Fibroblast of the aortic adventitia (primary cell): ENCODE measurements at places on chromosomes 1 and 21. TPM values are rescaled to one million over a fixed set of nuclear protein-coding genes. Genes with fewer than 3 reads are reported as not detected.

Gene CHI3L1
- 3.0 and 5.5 TPM in 2 replicates for total RNA-seq

Gene OR10Z1
- total RNA-seq = not detected in 2 replicates

Gene GOLPH3L
- total RNA-seq = 12.8 and 30.1 TPM in 2 replicates

Gene ASAP3
- total RNA-seq = 46.9 and 65.3 TPM in 2 replicates

Gene KCNE1
- 0.09 and 0.74 TPM in 2 replicates for total RNA-seq

Gene HLX
- 4.1 and 25.4 TPM in 2 replicates for total RNA-seq

Gene SLC1A7
- total RNA-seq = 0.41 and 3.8 TPM in 2 replicates

Gene ADGRL2
- 52.1 and 104 TPM in 2 replicates for total RNA-seq

Gene CR1L
- total RNA-seq = not detected in 2 replicates
